Hindlimb muscle (tissue), 1 donor: ENCODE measurements at places on chromosomes 13 and 19. TPM values are rescaled to one million over a fixed set of nuclear protein-coding genes. Genes with fewer than 3 reads are reported as not detected.

- no peak for DNase-seq
Measured at GRCh38 chr19:50489461-50490011, 12.9 kb upstream of the GARIN5A start.

DNA sequence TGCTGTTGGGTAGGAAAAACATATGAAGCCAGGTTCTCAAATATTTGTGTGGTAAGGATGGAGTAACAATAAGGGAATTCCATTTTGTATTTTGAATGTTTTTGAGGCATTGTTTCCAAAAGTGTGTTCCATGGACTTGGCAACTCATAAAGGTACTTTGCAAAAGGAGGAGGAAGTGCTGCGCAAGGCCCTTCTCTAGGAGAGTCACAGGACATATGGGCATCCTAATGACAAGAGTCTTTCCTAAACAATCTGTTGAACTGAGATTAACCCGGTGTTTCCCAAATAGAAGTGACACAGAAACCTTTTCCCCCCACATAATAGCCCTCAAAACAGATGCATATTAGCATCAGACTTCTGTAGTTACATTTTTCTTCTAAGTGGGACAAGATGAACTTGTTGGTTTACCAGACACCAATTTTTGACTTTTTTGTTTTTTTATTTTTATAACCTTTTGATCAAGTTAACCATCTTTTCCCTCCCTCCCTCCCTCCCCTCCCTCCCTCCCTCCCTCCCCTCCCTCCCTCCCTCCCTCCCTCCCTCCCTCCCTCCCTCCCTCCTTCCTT, 209.3 kb downstream of the PCCA start:
- no peak for DNase-seq

GRCh38 chr19:45355402-45355801, 14.9 kb downstream of the KLC3 start:
- no peak for DNase-seq

DNA sequence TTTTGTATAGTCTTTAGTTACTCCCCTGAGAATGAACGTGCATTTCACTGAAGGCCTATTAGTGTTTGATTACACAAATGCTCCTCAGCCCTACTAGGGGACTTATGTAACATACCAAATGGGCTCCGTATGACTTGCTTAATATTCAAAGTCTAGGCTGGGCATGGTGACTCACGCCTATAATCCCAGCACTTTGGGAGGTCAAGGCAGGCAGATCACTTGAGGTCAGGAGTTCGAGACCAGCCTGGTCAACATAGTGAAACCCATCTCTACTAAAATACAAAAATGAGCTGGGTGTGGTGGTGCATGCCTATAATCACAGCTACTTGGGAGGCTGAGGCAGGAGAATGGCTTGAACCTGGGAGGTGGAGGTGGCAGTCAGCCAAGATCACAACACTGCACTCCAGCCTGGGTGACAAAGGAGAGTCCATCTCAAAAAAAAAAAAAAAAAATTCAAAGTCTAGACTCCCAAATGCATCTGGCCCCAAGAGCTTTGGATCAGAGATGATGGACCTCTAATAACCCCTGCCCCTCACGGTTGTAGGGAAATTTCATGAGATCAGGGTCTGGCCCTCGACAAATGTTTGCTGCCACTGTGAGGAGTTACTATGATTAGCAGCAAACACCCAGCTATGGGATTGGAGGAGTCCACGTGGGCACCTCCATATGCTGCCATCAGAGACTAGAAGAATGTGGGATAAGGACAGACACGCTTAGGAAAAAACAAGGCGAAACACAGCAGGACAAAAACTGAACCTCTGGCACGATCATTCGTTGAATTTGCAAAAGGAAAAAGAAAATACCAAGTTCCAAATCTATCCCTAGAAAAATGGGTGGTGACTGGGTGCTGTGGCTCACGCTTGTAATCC, 4.6 kb downstream of the FBXO17 start:
- no peak for DNase-seq

- no peak for DNase-seq
Measured at GRCh38 chr13:98386637-98387036, 190.3 kb downstream of the STK24 start.

- DNase-seq, result no peak
Measured at GRCh38 chr13:69955271-69955670, 152.4 kb upstream of the ATXN8OS start.

The MAMSTR gene
- polyA plus RNA-seq, result 192 TPM

The IGFL2 gene
- polyA plus RNA-seq, result 0.44 TPM

DNA sequence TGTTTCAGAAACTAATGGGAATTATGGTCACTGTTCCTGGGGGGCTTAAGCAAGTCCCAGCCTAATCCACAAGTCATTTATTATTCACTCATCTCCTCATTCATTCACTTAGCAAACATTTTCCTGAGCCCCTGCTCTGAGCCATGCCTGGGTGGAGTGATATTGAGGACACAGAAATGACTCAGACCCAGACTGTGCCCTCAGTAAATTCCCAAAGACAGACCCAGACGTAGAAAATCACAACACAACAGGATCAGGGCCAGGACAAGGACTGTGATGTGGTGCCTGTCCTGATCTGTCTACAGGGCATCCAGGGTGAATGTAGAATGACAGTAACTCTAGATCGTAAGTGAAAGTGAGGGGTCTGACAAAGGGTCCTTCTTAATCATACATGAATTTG, 7.0 kb upstream of the SPACA6 start:
- DNase-seq, result no peak

The GJA3 gene
- 3.5 TPM for polyA plus RNA-seq

The ZNF653 gene
- polyA plus RNA-seq, result 6.7 TPM

GRCh38 chr19:44748426-44749254, at the start of gene BCL3:
Gene BCL3 (plus strand): TSS chr19:44748708. CDS start chr19:44748791, 83 bp downstream.
- DNase-seq, result peak; percentile 64

GRCh38 chr19:5170329-5170745, 170.3 kb downstream of the PTPRS start:
- no peak for DNase-seq

The KLK10 gene
- not detected for polyA plus RNA-seq

DNA sequence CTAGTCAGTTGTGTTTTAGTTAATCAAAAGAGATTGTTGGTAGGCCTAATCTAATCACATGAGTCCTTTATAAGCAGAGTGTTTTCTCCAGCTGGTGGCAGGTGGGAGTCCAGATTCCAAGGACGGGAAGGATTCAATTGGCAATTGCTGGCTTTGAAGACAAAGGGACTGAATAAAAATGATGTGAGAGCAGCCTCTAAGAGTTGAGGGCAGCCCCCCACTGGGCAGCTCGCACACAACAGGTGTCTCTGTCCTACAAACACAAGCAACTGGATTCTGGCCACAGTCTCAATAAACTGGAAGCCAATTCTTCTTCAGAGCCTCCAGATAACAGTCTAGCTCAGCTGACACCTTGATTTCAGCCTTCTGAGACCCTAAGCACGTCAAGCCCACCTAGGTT, 915.2 kb downstream of the PCDH9 start:
- DNase-seq, result no peak

The KRTDAP gene
- polyA plus RNA-seq, result 6.6 TPM

The PROSER3 gene
- polyA plus RNA-seq, result 16.3 TPM

DNA sequence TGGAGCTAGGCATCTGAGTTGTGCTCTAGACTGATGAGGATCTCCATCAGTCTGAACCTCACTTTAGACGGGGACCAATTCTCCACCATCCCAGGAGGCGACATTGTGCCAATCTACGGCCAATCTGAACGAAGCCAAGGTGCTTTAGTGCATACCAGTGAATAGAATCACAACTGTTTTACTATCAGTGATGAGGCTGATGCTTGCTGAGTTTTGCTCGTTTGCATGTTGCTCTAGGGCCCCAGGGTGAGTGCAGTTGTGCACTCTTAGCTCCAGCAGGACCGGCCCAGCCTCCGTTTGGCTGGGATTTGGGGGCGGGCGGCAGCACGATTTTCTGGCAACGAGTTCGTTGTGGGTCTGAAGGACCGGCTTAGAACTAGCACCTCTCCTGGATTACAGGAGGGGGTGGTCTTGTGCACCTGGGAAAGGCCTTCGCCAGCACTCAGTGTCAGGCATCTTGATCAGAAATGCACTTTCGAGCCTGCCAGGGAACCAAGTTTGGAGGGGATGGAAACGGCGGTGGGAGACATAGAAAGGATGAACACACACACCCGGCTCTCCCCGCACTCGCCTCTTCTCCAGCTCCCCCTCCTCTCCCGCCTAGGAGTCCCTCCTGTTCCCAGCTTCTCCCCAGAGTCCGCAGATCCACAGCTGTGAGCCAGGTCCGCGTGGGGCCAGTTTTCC, 4.4 kb downstream of the GSX1 start:
- no peak for DNase-seq

DNA sequence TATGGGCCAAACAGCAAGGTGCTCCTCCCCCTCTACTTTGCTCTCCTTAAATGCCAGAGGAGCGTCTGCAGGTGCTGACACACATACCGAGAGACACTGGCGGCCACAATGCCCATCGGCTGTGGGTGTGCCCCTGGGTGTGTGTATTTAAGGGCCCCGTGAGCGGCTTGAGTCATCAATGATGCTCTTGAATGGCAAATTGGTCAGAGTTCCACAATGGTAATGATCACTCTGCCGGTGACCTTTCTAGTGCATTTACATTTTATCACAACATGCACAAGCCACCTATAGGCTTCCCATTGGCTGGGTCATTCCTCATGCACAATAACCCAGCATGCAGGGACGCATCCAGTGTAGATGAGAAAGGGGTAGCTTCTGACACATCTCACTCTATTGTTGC, 124.8 kb downstream of the ZNF536 start:
- no peak for DNase-seq

DNA sequence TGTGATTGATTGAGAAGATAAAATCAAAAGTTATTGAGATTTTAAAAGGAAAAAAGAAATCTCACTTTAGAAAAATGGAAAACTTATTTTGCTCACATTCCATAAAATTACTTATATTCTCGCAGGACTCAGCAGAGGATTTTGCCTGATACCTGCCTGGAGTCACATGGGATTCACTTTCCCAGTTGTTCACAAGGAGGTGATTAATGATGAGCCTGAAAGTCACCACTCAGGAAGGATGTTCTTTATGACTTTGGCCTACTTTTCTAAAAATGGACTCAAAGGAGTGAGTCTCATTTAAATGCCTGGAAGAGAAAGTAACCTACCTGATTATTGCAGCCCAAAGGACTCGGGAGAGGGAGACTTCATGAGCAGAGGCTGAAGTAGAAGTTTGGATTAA, 34.5 kb upstream of the FAM216B start:
- DNase-seq, result no peak

The ATP4B gene
- not detected for polyA plus RNA-seq

DNA sequence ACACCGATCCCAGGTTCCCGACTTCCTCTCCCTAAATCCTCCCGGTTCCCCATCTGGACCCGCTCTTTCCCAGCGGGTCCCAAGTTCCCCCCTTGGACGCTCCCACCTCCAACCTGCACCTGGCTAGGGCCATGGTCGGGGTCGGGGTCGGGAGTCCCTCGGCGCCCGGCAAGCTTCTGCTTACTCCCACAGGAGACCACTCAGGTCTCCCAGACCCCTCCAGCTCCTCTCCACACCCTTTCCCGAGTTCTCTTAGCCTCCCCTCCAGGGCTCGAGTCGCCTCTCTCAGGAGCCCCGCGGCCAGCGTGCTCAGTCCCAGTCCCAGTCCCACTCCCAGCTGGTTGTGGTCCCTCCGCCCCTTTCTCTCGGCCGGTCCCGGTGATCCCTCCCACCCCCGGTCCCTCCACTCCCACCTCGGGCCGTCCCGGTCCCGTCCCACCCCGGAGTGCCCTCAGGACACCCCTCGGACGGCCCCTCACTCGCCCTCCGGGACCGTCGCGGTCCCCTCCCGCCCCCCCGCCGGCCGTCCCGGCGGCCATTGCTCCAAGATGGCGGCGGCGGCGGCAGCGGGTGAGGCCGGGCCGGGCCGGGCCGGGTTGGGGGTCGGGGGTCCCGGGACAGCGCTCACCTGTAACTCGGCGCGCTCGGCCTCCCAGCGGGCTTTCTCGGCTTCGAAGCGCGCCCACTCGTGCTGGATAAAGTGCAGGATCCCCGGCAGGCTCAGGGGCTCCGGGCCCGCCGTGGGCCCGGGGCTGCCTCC, at the start of gene FKRP:
Gene FKRP (plus strand): TSS at position 537 of the 760 bp plus-strand sequence. CDS start 9,394 bp downstream, outside the sequence.
- no peak for DNase-seq

- no peak for DNase-seq
Measured at GRCh38 chr13:37385956-37386670, 212.5 kb downstream of the POSTN start.

DNA sequence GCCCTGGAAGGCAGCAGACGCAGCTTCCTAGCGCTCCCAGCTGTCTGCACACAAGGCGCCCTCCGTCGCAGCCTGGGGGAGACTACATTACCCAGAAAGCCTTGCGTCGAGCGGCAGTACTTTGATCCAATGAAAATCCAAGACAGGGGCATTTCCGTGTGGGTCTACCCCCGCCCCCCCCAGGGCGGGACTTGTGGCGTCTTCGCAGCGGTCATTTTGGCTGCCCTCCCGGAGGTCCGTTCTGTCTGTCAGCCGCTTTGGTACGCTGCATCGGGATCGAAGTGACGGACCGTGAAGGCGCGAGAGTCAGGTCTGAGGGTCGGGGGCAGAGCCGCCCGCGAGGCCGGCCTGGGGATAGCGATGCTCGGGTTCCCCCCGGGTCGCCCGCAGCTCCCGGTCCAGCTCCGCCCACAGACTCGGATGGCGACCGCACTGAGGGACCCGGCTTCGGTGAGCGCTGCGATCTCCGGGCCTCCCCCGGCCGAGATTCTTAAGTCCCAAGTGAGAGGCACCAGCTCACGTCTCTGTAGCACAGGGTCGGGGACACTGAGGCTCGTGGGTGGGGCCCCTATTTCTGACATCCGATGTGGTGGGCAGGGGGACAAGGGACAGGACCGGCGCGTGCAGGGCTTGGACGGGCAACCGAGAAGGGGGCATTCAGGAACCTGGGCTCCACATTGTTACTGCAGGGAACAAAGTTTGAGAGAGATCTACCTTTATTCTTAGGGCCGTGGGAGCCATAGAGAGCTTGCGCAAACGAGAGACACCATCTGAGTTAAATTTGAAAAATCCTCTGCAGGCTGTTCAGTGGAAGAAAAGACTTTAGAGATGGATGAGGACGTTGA, at the start of gene ZNF211:
Gene ZNF211 (plus strand): TSS at position 182 of the 845 bp plus-strand sequence. CDS start 179 bp downstream, at position 361.
- DNase-seq, result peak; percentile 96

The COMP gene
- 2.0 TPM for polyA plus RNA-seq

DNA sequence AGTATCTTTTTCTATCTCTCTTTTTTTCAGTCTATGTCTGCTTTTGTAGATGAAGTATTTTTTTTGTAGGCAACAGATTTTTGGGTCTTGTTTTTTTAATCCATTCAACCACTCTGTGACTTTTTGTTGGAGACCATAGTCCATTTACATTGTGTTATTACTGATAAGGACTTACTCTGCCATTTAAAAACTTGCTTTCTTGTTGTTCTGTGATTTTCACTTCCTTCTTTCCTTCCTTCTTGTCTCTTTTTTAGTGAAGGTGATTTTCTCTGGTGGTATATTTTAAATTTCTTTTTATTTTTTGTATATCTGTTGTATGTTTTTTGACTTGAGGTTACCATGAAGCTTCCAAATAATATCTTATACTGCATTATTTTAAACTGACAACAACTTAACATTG, 79.5 kb downstream of the COG6 start:
- DNase-seq, result no peak

The LRG1 gene
- polyA plus RNA-seq, result 0.43 TPM

GRCh38 chr13:36211567-36211966, 2.8 kb downstream of the SOHLH2 start:
- no peak for DNase-seq

GRCh38 chr19:15010501-15011300, 31.0 kb upstream of the SLC1A6 start:
- DNase-seq, result no peak
